NCI-H2081 treated with DMSO at 0.1 percent for 48 hours (cell line): ENCODE measurements at places on chromosomes 11 and 22.

- DNase-seq = no peak
Observed at GRCh38 chr22:25896098-25896497, 154.1 kb downstream of the MYO18B start.

DNA sequence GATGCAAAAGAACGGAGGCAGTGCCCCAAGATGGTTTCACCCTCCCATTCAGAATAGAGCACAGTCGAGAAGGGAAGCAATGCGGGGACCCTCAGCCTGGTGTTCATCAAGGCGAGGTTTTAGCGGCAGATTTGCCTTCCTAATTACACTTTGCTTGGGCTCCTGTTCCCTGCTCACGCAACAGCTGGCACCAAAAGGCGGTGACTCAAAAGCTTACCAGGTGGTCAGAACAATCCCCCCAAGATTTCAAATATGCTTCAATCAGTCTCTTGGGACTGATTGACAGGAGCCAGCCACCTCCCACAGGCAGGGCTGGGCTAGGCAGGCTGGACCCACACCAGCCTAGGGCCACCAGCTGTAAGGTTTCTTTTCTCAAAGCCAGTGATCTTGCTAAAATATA, 14.2 kb downstream of the IGSF9B start:
- no peak for DNase-seq

DNA sequence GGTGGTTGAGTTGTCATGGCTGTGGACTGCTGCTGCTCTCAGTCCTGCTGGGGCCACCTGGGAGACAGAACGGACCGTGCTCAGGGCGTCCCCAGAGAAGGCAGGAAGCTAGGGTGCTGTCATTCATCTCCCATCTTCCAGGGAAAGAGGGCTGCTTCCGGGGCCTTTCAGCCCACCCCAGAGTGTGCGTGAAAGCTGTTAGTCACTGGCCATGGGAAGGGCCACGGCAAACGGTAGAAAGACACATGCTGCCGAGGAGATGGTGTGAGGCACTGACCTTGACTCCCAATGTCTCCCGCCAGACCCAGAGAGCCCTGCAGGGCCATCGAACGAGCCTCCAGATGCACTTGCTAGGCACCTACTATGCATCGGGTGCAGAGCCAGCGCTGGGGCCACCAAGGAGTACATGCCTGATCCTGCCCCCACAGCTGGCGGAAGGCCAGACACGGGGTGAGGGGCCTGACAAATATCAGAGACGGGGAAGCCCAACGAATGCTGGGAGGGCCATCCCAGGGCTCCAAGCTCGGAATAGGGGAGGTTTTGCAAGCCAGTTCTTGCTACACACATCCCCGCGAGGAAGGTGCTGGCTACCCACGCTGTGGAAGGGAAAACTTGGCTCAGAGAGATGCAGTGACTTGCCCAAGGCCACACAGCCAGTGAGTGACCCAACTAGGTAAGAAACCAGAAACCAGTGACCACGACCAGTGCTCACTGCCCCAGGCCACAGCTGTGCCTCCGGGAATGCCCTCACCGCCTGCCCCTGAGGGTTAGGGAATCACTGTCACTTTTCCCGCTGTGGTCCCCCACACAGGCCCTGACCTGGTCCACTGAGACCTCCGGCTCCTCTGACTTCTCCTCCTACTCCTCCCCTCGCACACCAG, 10.1 kb downstream of the RAC2 start:
- no peak for DNase-seq

GRCh38 chr11:123206791-123207434, 11.9 kb upstream of the CLMP start:
- DNase-seq = no peak

- no peak for DNase-seq
Observed at GRCh38 chr11:82194521-82194920, 539.1 kb downstream of the FAM181B start.
